ENCODE measurements at places on chromosomes 6 and 20.

DNA sequence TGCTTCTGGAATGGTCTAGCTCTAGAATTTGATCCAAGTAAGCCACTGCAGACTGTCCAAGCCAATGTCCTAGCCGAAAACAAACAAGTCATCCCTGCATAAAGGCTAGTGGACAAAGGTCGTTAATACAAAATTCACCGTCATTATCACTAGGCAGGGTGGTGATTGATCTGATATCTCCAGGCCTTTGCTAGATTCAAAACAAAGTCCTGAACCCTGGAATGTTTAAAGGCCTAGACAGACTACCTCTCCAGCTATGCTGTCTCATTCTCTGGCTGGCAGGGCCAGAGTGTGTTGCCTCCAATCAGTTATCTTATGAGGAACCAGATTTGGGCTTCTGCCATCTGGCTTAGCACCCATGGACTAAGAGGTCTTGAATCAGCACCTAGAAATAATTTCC is 38.3 kb downstream of the MAP7 start:
- DNase-seq, result no peak

DNA sequence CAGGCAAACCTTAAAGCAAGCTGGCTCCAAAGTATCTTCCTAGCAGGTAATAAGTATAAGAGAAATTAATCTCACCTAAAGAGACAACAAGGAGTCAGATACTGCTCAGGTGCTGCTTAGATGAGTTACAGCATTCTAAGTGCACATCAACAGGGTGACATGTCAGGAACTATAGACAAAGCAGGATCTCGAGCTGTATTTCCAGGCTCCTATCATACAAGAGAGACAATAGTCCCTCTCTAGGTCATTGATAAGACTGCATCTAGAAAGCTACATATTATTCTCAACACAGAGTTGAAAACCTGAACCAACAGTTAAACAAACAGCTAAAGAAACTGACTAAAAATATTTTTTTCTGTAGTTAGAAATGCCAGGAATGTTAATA is 3.9 kb downstream of the PTPRK start:
- DNase-seq, result no peak

GRCh38 chr6:127902933-127903332 is 2.1 kb upstream of the THEMIS start:
- DNase-seq, result no peak

GRCh38 chr20:21322921-21323331 is 19.8 kb downstream of the XRN2 start:
- DNase-seq, result no peak

DNA sequence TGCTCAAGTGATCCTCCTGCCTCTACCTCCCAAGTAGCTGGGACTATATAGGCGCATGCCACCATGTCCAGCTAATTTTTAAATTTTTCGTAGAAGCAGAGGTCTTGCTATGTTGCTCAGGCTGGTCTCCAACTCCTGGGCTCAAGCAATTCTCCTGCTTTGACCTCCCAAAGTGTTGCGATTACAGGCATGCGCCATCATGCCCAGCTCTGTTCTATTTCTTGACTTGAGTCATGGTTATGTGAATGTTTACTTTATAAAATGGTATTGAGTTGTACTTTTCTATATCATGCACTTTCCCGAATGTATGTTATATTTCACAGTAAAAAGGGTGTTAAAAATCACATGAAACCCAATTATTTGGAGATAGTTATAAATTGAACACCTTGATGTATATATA is 17.3 kb upstream of the ATXN1 start:
- DNase-seq, result no peak
